ENCODE measurements at places on chromosomes 13 and 19. TPM values are rescaled to one million over a fixed set of nuclear protein-coding genes. Genes with fewer than 3 reads are reported as not detected.

The TEX30 gene
- not detected for total RNA-seq

GRCh38 chr19:49637821-49638738, 1.9 kb downstream of the RRAS start:
- H3K4me1 ChIP-seq, result peaks cover 38% of the 10 kb centered on the region
- no peaks in the 10 kb centered on the region for H3K27me3 ChIP-seq
- DNase-seq, result peak; percentile 91
- H3K27ac ChIP-seq, result peak overlapping the region; percentile 100

- H3K27me3 ChIP-seq, result peaks cover 40% of the 10 kb centered on the region
- peaks cover 26% of the 10 kb centered on the region for H3K4me1 ChIP-seq
- no peak overlapping the region for H3K4me3 ChIP-seq
- H3K27ac ChIP-seq, result no peak overlapping the region
- DNase-seq, result no peak
Measured at GRCh38 chr19:1232652-1233072, 5.1 kb downstream of the CBARP start.

- no peak overlapping the region for H3K27ac ChIP-seq
- no peaks in the 10 kb centered on the region for H3K27me3 ChIP-seq
- no peaks in the 10 kb centered on the region for H3K36me3 ChIP-seq
- no peak overlapping the region for H3K4me3 ChIP-seq
- DNase-seq, result no peak
Measured at GRCh38 chr13:98524793-98525192, 52.1 kb downstream of the STK24 start.

GRCh38 chr13:41919741-41920487, 41.0 kb downstream of the VWA8 start:
- H3K4me1 ChIP-seq, result peaks cover 10% of the 10 kb centered on the region
- H3K27me3 ChIP-seq, result no peaks in the 10 kb centered on the region
- no peak overlapping the region for H3K27ac ChIP-seq
- H3K36me3 ChIP-seq, result no peaks in the 10 kb centered on the region
- no peak overlapping the region for H3K4me3 ChIP-seq

The ATP1A3 gene
- total RNA-seq, result 0.20 TPM

- peak; percentile 44 for DNase-seq
- no peaks in the 10 kb centered on the region for H3K4me1 ChIP-seq
- H3K36me3 ChIP-seq, result no peaks in the 10 kb centered on the region
- H3K4me3 ChIP-seq, result no peak overlapping the region
- peaks cover 5% of the 10 kb centered on the region for H3K27me3 ChIP-seq
- no peak overlapping the region for H3K27ac ChIP-seq
Measured at GRCh38 chr13:27339299-27339698, 68.7 kb downstream of the RASL11A start.

The DACH1 gene
- 3.5 TPM for total RNA-seq

- H3K4me3 ChIP-seq, result no peak overlapping the region
- no peaks in the 10 kb centered on the region for H3K4me1 ChIP-seq
- H3K27me3 ChIP-seq, result no peaks in the 10 kb centered on the region
- no peak overlapping the region for H3K27ac ChIP-seq
- no peaks in the 10 kb centered on the region for H3K36me3 ChIP-seq
- no peak for DNase-seq
Measured at GRCh38 chr13:21730186-21730880, 59.5 kb downstream of the FGF9 start.

DNA sequence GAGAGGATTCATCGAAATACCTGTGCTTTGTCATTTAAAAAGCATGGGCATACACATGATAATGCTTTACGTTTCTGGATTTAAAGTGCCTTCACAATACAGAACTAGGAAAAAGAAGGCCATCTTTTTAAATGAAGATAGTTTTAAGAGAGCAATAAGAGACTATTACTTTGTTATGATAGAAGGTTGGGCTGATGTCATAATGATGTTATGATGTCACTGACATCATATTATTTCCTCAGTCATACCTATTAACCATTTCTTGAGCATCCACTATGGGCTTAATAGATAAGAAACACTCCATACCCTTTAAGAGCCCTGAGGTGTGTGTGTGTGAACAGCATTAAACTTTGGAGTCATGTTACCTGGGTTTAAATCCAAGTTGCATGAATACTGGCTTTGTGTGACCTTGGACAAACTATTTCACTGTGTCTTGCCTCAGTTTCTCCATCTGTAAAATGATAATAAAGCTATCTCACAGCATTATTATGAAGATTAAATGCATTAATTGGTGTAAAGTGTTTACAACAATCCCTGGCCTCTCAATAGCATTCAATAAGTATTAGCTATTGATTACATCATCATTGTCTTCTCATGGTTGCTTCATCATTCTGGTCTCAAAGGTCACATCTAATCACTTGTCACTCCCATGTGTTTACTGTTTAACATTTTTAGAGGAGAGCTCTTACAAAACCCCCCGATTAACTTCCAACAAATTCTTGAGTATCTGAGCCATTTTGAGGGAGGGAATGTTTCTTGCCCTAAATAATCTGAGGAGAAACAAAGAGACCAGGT, 11.1 kb downstream of the ZNF181 start:
- no peaks in the 10 kb centered on the region for H3K27me3 ChIP-seq
- no peaks in the 10 kb centered on the region for H3K36me3 ChIP-seq
- H3K4me1 ChIP-seq, result no peaks in the 10 kb centered on the region
- no peak overlapping the region for H3K4me3 ChIP-seq
- no peak for DNase-seq
- no peak overlapping the region for H3K27ac ChIP-seq

The NANOS3 gene
- not detected for total RNA-seq

The FPR1 gene
- total RNA-seq, result not detected

Measured in transverse colon (tissue), 4 donors.